Gastroesophageal sphincter (tissue), 4 donors: ENCODE measurements at places on chromosomes 12 and 14. TPM values are rescaled to one million over a fixed set of nuclear protein-coding genes. Genes with fewer than 3 reads are reported as not detected.

DNA sequence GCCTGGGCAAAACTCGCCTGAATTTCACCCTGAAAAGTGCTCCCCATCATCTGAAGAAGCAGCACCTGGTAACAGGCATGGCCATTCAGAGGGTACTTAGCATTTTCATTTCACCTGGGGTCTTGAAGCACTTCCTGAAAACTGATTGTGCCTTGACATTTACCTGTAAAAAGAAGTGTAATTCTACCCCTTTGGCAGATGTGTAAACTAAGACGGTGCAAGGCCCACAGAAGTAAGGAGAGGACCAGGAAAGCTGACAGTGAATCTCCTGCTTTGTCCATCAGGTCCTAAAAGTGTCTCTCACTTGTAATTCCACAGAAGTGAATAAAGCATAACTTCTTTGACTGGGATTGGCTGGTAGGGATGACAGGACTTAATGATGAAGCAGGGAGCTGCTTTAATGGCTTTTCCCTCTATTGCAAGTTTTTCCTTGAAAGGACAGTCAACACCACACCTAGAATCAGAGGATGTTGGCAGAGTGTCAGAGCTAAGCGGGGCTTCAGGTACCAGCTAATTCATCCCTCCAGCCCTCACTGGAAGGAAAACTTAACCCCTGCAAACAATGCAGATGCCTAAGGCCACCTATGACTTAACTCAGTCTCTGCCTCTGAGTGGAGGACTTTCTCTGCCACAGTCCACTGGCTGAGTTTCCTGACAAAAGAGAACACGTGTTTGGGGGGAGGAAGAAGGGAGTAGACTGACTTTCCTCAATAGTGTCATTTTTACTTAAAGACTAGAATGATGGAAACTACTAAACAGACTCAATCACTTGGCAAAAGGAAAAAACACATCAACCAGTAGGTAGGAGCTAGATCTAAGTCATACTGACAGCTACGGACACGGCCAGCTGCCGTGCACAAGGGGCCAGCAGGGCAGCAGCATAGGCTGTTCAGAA, 74.7 kb downstream of the NUAK1 start:
- ATAC-seq = no peak

GRCh38 chr14:33323979-33324378, 385.3 kb downstream of the NPAS3 start:
- ATAC-seq = no peak

GRCh38 chr12:120798696-120799095, 73.1 kb downstream of the ACADS start:
- ATAC-seq = no peak

DNA sequence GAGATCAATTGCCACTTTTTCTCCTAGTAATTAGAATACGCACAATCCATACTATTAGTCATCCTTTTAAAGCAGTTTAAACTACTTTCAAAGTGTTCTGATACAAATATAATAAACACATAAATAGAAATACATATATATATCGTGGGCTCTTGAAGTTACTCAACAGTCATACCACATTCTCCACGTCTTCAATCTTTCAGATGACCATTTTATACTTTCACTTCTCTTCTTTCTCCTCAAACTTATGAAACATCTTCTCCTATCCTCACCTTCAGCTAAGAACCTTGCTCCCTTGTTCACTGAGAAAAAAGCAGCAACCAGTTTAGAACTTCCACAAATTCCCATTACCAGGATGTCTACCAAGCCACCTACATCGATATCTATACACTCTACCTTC, 19.2 kb downstream of the CEP290 start:
- no peak for ATAC-seq

GRCh38 chr12:6950811-6951540, at the start of gene PTPN6:
PTPN6 (plus strand) TSS chr12:6951356; CDS start chr12:6951513, 157 bp downstream.
- ATAC-seq = peak; percentile 16

GRCh38 chr12:27332714-27333402, at the start of gene BMAL2:
BMAL2 (plus strand) TSS chr12:27332836; CDS start chr12:27333073, 237 bp downstream.
- ATAC-seq = peak; percentile 73

Gene RNASE7
- not detected for total RNA-seq

DNA sequence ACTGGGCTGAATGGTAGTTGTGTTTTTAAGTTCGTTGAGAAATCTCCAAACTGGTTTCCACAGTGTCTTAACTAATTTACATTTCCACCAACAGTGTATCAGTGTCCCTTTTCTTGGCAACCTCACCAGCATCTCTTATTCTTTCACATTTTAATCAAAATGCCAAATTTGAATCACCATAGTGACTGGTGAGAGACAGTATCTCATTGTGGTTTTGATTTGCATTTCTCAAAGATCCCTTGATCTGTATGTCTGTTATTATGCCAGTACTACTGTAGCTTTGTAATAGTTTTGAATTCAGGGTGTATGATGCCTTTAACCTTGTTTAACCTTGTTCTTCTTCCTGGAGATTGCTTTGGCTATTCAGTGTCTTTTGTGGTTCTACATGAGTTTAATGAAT, 2.2 kb upstream of the EIF2S3B start:
- ATAC-seq = no peak

Gene DHRS4
- total RNA-seq = 55.9 TPM

DNA sequence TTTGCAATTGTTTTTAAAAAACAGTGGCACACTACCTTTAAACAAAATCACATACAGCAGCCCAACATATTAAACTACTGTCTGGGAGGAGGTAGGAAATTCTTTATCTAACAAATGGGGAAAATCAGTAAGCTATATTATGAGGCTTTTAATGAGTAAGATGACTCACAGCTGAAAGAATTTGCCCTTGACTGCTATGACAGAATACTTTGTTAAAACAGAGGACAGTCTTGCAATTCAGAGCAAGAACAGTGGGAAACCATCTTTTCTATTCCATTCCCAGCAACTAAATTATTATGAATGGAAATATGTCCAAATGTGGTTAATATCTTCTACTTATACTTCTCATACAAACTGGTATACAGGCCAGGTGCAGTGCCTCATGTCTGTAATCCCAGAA, 49.2 kb upstream of the SGPP1 start:
- ATAC-seq = no peak

DNA sequence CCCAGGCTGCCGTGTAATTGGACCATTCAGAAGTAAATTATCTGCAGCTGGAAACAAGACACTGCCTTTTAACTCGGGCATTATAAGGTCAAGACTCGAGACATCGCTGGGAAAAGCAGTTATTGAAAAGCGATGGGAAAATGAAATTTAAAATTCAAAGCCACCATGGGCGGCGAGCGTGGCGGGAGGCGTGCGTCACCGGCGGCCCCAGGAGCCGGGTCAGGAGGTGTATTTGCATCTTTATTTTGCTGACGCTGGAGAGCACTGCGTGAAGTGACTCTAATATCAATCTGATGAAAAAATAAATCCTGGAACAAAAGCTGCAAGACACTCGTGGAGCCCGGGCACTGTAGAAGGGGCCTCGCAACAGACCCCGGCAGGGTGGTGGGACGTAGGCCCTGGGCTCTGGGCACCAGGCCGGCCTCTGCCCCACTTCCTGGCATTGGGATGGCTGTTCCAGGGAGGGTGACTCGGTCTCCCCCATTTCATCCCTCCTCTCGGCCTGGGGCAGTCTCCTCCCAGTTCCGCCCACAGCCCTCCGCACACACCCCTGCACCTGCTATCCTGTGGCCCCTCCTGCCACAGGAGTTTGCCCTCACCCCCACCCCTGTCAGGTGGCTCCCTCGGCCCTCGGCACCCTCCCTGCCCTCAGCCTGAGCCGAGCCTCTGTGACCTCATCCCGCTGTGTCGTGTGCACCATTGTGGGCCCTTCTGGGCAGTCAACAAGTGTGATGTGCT, 196.2 kb downstream of the KIF26A start:
- no peak for ATAC-seq

DNA sequence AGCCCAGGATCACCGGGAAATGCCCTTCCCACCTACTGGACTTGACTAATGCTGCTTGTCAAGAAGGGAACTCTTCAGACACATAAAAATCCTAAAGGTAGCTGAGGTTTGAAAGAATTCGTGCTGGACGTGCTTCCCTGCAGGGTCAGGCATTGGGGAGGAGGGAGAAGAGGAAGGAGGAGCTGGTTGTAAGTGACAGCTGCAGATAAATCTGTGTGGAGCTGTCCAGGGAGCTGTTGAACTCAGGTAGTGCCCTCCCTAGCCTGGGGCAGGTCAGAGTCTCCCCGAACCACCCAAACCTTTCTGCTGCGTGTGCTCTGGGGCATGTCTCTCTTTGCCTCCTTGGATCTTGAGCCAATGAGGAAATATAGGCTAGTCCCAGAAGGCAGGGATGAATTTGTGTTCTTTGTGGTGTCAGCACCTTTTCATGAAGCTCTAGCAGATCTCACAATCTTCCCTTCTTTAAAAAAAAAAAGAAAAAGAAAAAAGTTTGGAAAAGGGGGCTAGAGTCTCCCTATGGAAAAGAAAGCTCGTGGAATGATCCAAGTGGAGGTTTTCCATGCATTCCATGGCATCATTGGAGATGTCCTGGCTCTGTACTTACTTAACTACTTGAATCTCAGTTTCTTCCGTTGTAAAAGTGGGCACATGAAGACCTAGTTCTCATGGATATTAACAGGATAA, 23.6 kb upstream of the FOS start:
- ATAC-seq = no peak

Gene AP4S1
- 13.3 TPM for total RNA-seq

GRCh38 chr12:94326727-94327126, 132.9 kb downstream of the CEP83 start:
- no peak for ATAC-seq

DNA sequence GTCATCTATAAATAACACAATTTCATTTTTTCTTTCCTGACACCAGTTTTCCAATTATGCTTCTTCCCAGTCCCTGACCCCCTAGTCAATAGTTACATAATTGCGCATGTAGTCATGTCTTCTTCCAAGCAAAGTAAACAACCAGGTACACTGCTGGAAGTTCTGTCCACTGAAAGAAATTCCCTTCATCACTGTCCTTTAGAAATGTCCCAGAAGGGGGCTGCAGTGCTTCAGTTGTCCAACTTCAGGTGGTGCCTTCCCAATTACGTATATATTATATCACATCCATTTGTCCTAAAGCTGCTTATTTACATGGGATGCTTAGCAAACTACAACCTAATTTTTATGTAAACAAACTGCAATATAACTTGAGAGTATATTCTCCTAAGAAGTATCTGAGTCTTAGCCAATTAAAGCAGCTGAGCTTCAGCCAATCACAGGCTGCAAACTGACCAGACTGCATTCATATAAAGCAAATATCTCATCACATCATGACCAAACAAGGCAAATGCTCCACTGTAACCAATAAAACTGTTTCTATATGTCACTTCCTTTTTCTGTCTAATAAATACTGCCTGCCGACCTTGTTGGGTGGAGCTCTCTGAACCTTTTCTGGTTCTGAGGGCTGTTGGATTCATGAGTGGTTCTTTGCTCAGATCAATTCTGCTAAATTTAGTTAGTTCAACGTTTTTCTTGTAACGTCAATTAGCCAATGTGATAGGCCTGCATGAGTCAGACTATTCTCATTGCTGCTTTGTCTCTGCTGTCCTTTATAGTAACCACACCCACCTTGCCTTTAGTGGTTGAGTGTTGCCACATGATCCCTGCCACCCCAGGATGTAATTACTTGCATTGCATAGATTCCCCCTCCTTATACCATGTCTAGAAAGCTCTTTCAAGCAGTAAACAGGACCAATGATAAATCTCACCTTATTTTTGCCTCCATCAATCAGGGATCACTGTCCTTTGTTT, 239.3 kb downstream of the ALG10B start:
- no peak for ATAC-seq

- peak; percentile 37 for ATAC-seq
Measured at GRCh38 chr14:104968153-104968527, 10.0 kb downstream of the AHNAK2 start.

DNA sequence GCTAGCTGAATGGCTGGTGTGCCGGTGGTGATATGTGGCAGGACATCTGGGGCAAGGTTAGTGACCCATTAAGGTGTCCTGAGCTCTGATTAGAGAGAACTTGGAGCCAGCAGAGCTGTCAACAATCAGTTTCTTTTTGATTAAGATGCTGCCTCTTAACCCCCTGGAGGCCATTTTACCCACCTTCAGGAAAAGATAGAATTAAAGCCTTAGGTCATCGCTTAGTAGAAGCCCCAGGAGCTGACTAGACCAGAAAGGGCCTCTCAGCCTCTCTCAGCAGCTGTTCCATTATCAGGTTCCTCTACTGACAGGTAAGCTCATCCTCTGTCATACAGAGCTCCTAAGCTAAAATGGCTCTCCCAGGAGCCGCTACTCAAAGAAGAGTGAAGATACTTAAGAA, 339.0 kb downstream of the FUT8 start:
- ATAC-seq = no peak

Gene CATSPERB
- 4.8 TPM for total RNA-seq

DNA sequence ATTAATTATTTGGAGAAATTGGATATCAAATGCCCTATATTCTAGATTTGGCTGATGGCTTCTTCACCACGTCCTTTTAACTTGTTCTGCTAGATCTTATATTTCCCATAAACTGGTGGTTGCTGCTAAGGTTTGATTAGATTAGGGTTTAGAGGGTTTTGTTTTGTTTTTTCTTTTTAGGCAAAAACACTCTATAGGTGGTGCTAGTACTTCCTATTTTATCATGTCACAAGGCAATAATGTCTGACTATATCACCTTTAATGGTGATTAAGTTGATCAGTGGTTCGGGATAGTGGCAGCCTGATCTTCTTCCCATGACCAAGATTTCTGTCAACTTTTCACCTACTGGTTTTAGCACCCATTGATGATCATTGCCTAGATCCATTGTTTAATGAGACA, 455.1 kb downstream of the RAD51B start:
- no peak for ATAC-seq

- ATAC-seq = no peak
Measured at GRCh38 chr14:65321370-65321875, 91.1 kb upstream of the FUT8 start.

DNA sequence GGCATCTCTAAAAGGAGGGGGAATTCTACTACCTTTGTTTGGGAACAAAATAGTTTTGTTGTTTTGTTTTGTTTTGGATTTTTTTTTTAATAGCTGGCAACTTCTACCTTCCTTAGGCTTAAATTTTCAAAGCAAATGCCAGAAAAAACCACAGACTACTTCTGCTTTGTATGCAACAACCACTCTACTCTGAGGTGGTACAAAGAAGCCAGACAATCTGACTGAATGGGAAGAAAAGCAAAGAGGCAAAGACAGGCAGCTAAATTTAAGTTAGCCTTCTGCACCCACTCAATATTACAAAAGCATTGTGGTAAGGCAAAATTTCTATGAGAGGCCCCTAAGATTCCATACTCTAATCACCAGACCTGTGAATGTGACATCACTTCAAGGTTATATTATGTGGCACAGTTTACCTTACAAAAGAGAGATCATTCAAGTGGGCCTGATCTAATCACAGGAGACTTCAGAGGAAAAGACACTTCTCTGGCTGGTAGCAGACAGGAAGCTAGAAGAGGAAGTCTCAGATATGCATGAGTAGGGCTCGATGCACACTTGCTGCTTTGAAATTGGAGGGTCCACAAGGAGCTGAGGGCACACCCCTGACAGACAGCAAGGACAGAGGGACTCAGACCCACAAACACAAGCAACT, 566.6 kb downstream of the RPS29 start:
- no peak for ATAC-seq

DNA sequence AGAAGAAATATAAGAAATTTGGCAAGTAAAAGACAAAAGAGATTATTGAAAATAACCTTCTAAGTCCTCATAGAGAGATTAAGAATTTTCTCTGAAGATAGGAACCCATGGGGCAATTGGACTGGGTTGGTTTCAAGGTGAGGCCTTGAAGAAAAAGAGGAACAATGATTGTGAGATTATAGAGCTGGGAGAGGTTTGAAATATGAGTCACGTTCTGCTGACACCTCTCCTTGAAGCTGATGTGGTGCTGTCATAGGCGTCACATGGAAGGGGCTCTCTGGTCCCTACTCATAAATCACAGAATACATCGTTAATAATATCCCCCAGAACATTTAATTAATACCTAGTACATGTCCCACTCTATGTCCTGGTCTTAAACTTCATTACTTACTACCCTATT, 227.6 kb upstream of the PDE3A start:
- no peak for ATAC-seq
